ENCODE measurements at places on chromosomes 4 and X.

- no peak for DNase-seq
These were observed 91.4 kb downstream of the ARSJ start for GRCh38 chr4:113888006-113888405.

DNA sequence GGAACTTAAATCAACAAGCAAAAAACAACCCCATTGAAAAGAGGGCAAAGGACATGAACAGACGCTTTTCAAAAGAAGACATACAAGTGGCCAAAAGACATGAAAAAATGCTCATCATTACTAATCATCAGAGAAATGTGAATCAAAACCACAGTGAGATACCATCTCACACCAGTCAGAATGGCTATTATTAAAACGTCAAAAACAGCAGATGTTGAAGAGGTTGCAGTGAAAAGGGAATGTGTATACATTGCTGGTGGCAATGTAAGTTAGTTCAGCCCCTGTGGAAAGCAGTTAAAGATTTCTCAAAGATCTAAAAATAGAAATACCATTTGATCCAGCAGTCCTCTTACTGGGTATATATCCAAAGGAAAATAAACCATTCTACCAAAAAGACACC, 22.6 kb downstream of the RTL9 start:
- DNase-seq: no peak

GRCh38 chr4:123750044-123750443, 353.4 kb downstream of the SPRY1 start:
- DNase-seq: no peak

GRCh38 chrX:45907786-45908185, 637.4 kb downstream of the ZNF674 start:
- no peak for DNase-seq

DNA sequence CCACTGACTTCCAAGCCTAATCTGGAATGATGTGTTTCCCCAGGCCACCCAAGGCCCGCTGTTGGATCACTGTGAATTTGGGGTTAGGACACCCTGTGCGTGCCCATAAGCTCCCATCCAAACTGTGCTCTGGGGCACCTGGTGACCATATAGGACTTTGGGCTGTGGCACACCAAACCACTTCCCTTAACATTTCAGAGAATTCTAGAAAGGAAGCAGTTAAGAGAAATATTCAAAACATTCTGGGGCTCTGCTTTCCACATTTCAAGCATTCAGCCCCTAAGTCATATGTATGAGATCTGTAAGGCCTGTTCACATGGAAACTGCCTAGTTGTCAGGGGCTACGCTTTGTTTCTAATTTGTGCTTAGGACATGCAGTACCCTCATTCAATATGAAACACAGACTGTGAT, 14.4 kb downstream of the VGLL1 start:
- DNase-seq: no peak

DNA sequence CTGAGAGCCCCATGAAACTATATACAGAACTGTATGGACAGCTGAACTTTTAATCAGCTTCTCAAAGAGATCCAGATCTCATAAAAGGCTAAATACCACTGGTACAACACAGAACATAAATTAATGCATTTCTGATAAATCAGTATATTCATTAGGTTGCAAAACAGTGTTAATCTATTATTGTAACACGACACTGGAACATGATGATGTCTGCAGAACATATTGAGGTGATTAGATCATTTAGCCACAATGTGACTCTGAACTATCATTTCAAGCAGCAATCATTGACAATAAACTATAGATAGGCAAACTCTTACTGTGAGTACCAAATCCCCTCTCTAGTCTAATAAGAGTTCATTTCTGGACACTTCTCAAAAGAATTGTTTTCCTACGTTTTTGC, 50.3 kb downstream of the GASK1B start:
- no peak for DNase-seq

DNA sequence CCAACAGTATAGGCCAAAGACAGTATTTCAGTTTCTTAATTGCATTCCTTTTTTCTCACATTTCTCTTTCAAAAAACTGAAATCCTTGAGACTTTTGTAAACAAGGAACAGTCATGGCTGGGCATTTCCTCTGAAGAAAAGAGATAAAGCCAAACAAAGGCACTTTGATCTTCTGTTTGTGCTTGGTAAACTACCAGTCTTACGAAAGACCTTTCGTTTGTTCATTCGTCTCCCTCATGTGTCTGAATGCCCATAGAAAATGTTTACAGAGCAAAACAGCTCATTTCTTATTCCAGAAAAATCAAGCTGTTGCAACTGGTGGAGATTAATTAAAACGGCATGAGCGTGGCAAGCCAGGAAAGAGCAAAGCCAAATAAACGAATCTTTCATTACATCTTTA, 178.0 kb downstream of the GASK1B start:
- no peak for DNase-seq

DNA sequence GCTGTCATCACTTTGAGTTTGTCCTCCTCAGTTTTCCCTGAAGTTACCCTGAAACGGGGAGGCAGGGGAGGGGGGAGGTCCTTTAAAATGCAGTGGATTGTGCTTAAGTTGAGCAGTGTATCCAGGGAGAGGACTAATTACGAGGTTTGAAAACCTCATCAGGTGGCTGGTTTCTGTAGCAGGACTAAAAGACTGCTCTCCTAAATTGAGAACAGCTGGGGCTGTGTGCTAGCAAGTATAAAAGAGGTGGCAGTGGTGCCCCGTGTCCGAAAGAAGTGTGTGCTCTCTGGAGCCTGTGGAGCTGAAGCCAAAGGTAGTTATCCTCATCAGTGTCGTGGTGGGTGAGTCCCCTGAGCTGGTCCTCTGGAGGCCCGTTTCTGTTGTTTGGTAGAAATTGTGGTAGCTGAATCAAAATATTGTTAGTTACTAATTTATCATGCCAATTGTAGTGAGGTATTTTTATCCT, 37.2 kb upstream of the CYP2U1 start:
- no peak for DNase-seq

GRCh38 chr4:147927377-147928137, 195.7 kb downstream of the ARHGAP10 start:
- DNase-seq: no peak

DNA sequence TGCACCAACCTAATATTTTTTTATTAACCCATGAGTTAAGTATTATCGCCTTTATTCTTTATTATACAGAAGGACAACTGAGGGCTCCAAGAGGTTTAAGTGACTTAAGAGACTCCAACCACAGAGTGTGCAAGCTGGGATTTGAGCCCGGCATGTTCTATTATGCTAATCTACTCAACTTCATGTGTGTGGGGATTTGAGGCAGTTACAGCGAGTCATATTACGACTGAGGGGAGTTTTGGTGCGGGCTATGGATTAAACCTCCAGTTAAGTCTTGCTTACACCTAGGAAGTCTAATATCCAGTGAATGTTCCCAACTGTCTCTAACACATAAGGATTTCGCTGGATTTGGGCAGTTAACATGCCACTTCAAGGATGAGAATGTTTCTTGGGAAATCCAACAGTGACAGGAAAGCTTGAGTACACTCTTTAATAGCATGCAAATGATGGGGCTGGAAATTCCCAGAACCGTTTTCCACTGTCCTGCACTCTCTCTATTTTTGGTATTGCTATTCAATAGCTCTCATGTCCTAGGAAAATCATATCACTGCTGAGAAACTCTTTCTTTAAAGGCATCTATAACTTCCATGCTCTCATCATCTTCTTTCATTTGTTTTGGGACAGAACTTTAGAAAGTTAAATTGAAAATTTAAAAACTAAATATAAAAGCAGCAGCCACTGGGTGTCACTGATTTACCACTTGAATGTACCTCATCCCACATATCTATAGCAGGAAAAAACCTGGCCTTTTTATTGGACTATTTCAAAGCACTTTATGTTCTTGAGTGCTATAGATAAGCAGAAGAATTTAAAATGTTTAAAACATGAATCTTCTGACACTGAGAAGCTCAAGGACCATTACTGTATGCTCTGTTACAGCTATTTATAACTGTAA, 165.1 kb upstream of the TTC29 start:
- no peak for DNase-seq

GRCh38 chrX:108309144-108309543, 129.1 kb downstream of the COL4A6 start:
- no peak for DNase-seq

DNA sequence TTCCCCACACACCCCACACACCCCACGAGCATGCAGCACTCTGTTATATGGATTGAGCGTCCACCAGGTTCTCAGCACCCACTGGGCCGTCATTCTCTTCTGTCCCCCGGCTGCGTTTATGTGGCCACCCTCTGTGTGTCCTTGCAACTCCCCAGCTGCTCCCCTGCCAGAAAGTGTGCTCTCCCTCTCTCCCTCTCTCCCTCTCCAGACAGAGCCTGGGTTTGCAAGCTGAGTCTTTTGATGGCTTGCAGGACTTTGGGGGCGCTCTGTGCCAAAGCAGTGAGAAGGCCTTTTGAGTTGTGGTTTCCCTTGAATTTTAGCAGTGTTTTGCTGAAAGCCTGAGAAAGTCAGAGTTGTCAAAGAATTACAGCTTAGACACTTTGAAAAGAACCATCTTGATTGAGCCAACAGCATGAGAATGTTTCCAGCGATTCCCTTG, 173.5 kb downstream of the DCLK2 start:
- no peak for DNase-seq

- DNase-seq: no peak
These were observed 38.0 kb downstream of the DHRSX start for GRCh38 chrX:2462780-2463179.

GRCh38 chr4:170887396-170887795, 797.6 kb upstream of the AADAT start:
- DNase-seq: no peak

GRCh38 chr4:142079959-142080358, 443.6 kb downstream of the IL15 start:
- DNase-seq: no peak

DNA sequence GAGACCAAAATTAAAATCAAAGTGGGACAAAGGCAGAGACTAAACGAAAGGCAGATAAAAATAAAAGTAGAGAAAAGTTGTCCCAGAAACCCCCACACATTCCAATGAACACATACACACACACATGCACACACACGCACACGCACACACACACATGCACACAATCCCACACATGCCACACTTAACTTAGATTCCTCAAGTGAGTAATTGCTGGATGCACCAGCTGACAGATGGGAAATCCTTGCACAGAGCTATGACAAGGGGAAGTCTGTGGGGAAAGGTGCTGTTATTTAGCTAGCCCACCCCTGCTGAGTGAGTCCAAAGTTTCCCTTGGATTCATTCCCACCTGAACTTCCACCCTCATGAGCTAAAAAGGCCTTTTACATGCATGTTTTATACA, 233.9 kb downstream of the RAB28 start:
- DNase-seq: no peak

DNA sequence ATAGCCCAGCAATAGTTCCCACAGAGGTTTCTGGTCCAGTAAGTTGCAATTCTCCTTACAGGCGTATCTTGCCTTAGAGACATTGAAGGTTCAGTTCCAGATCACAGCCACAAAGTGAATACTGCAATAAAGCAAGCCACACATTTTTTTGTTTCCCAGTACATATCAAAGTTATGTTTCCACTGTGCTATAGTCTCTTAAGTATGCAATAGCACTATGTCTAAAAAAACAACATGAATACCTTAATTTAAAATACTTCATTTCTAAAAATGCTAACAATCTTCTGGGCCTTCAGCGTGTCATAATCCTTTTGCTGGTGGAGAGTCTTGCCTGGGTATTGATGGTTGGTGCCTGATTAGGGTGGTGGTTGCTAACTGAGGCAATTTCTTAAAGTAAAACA, 659.1 kb downstream of the GRID2 start:
- DNase-seq: no peak

- no peak for DNase-seq
These were observed 33.7 kb upstream of the CCKAR start for GRCh38 chr4:26524011-26524410.

DNA sequence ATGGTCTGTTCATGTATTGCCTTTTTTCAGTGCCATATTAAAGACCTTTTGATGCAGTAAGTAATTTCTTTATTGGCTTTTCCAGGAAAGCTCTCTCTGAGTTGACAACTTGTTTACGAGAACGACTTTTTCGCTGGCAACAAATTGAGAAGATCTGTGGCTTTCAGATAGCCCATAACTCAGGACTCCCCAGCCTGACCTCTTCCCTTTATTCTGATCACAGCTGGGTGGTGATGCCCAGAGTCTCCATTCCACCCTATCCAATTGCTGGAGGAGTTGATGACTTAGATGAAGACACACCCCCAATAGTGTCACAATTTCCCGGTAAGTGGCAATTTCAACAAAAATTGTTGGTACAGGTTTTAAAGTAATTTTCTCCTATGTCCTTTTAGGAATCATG, 148.0 kb downstream of the STIM2 start:
- no peak for DNase-seq

GRCh38 chrX:153411255-153411987, at the start of gene ZFP92:
ZFP92 (plus strand) TSS chrX:153411472; CDS start chrX:153418323, 6,851 bp downstream.
- peak; percentile 58 for DNase-seq

- no peak for DNase-seq
These were observed 66.6 kb upstream of the DDX60 start for GRCh38 chr4:168385142-168385490.
